ENCODE measurements at places on chromosomes 7 and 10.

DNA sequence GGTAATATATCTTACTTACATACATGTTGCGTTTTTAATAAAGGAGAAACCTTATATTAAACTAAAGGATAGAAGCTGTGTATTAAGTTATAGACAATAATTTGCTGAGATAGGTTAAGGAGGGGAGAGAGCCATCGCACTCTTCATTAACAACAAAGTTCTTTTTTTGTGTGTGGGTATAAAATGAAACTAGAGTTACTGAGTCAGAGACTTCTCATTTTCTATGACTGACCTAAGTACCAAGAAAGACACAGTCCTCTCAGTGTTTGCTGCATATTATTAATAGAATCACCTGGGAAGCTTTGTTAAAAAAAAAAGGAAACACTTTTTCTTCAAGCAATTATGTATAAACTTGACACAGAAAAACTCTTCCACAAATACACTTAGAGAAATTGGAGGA, 31.4 kb downstream of the FEZF1 start:
- no peak for DNase-seq

GRCh38 chr10:13651969-13652720, 65.4 kb downstream of the PRPF18 start:
- DNase-seq: no peak

DNA sequence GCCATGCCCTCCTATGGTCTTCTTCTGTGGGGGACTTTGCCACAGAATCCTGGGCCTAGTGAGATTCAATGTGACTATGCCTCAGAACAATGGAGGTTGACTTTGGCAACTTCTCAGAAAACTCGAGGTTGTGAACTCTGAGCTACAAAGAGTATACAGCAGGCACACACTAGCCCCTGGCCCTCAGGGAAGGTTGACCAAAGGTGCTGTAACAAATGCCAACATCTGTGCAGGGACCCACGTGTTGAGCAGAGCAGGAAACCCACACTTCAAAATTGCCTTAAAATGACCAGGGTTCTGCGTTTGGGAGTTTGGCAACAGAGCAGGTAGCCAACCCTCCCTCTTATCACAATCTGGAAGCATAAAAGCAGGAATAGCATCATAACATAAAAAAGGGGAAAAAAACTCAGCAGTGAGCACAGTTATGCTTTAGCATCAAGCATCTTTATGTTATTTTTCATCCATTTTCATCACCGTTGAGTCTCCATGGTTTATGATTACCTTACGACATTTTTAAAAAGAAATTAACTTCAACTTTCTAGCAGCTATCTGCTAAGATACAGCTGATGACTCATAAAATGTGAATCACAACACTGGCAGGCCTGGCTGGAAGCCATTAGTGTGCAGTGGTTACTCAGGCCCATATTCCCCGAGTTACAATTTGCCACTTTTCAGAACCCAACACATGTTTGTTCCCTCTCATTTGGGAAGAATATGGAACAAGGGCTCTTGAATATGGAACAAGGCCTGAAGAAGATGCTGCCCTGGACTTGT, 11.1 kb downstream of the PRLHR start:
- no peak for DNase-seq

DNA sequence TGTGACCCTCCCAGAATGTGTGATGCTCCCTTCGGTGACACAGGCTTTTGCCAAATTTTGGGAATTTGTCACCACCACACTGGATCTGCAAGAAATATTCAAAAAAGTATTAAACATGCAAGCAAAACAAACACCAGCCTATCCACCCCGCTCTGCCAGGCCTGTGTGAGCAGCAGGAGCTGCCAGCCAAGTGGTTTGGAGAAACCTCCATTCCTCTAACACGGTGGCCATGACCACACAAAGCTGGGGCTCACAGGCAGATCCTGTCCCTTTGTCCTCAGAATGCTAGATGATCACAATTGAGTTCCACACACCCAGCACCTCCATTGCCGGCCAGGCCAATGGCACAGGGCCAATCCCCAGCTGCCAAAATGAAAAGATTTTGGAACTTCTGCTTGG, 261.9 kb upstream of the PPP2R2D start:
- no peak for DNase-seq

DNA sequence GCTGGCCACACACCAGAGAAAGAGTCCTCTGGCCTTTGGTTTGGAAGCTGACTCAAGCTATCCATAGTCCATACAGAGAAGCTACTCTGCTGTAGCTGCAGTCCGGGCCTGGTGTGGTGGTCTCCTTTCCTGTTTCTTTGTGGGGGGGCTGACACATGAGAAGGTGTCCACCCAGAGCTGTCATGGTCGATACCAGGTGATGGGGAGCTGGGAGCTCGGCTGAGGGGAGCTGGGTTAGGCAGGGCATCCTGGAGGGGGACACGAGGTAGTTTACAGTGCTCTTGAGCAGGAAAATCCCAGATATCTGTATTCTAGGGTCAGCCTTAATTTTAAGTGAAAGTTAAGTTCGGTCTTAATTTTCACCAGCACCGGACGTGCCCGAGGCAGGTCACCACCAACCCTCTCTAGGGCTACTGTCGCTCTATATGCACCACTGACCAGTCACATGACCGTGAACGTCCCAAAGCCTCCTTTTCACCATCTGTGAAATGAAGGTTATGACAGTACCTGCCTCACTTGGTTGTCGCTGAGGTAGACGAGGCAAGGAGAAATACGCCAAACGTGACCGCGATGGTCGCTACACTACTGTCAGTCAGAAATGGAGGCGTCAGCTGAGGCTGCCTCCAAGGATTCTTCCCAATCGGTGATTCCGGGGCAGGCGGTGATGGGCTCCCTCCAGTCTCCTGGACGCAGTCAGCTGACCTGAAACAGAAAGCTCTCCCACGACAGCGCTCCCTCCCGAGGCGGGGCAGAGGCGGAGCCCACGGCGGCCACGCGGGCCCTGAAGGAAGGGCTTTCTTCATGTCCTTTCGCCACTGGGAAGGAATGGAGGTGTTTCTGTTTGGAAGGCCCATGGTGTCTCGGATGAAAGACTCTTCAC, 69.4 kb upstream of the SHH start:
- no peak for DNase-seq

- DNase-seq: no peak
Measured at GRCh38 chr10:84665883-84666463, 337.6 kb downstream of the CCSER2 start.

DNA sequence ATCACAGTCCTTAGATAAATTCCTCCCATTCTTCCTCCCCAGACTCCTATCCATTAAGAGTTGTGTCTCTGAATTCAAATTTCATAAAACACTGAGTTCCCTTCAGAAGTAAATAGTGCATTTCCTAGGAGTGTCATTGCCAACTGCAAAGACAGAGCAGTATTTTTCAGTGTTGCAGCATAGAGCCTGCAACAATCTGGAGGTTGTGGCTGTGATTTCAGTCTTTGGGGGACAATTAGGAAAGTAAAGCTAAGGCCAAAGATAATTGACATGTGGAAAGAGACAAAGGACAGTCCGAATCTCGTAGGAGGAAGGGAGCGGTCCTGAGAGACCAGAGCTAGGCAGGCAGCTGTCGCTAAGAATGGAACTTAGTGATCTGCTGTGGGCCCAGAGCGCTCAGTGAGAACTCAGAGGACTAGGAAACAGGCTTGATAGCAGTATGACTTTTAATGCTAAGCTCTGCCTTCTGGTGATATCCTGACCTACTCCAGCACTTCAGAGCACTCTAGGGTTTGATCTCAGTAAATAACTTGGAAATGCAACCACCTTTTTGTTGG, 46.2 kb downstream of the PRPF18 start:
- DNase-seq: no peak

DNA sequence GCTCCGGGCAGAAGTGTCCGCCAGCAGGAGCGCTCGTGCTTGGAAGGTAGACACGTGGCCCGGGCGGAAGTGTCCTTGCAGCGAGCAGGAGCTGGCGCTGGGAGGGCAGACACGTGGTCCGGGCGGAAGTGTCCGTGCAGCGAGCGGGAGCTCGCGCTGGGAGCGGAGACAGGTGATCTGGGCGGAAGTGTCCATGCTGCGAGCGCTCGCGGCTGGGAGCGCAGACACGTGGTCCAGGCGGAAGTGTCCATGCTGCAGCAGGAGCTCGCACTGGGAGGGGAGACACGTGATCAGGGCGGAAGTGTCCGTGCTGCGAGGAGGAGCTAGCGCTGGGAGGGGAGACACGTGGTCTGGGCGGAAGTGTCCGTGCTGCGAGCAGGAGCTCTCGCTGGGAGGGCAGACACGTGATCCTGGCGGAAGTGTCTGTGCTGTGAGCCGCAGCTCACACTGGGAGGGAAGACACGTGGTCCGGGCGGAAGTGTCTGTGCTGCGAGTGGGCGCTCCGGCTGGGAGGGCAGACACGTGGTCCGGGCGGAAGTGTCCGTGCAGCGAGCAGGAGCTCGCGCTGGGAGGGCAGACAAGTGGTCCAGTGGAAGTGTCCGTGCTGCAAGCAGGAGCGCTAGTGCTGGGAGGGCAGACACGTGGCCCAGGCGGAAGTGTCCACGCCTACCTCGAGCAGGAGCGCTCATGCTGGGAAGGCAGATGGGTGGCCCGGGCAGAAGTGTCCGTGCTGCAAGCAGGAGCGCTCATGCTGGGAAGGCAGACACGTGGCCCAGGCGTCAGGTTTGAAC, 41.1 kb upstream of the PRKAR1B start:
- DNase-seq: no peak

GRCh38 chr10:85642421-85643170, 724.0 kb downstream of the GRID1 start:
- no peak for DNase-seq

- DNase-seq: no peak
Measured at GRCh38 chr10:9957351-9957750, 1060.3 kb upstream of the CELF2 start.

- DNase-seq: peak; percentile 34
Measured at GRCh38 chr7:111735661-111736551, 173.6 kb upstream of the IMMP2L start.

GRCh38 chr10:46528171-46528671, 28.2 kb downstream of the GPRIN2 start:
- DNase-seq: no peak

- DNase-seq: no peak
Measured at GRCh38 chr7:122726881-122727280, 24.2 kb upstream of the RNF148 start.

GRCh38 chr10:116141246-116141645, 131.8 kb downstream of the GFRA1 start:
- DNase-seq: no peak

DNA sequence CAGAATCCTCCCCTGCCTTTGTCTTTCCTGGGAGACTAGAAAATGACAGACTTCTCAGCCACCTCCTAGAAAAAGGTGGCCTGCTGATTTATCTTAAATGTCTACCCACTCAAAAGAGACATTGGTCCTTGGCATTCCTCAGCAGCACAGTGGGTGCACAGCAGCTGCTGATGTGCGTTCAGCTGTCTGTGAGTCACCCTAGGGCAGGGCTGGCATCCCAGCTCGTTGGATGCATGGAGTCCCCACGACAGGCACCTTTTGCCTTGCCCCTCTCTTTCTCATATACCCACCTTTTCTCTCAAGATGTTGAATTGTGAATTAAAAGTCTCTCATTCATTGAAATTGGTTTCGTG, 113.0 kb downstream of the DOCK1 start:
- no peak for DNase-seq

DNA sequence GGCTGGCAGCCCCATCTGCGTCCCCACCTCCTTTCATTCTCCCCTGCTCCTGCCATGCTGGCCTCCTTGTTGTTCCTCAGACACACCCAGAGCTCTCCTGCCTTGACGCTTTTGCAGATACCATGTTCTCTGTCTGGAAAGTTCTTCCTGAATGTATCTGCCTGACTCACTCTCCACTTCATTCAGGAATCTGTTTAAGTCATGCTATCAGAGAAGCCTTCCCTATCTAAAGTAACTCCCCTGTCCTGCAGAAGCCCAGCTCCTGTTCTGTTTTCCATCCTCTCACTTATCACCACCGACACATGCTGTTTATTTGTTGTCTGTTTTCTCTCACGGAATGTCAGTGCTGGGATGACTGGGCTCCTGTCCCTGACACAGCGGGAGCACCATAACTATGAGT, 82.0 kb downstream of the AFAP1L2 start:
- DNase-seq: no peak

DNA sequence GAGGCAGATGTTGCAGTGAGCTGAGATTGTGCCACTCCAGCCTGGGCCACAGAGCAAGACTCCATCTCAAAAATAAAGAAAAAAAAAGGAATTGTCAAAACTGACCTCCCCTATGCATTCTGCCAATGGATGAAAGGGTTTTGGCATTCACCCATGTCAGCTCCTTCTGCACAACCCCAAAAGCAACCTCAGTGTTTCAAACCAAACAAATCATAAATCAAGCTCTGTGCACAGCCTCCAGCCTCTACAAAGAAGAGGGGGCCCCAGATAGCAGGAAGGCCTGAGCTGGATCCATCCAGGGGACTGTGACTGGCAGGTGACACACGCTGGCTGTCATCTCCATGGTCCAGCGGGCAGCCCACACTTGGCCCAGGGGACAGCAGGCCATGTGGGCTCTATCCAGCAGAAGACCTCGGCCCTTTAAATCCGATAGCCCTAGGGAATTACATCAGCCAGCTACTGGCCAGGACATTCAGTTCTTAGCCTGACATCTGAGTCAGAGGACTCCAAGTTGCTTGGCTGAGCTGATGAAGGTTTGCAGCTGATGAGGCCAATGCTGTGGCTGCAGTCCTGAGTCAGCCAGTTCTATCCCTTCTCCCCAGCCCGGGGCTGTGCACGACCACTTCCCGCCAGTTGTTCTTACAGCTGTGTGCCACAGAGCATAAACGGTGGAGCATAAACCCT, 52.0 kb upstream of the FIGNL1 start:
- no peak for DNase-seq

GRCh38 chr7:92917230-92917629, 80.9 kb upstream of the CDK6 start:
- DNase-seq: no peak

GRCh38 chr10:12847361-12847975, 154.0 kb downstream of the CCDC3 start:
- DNase-seq: no peak

DNA sequence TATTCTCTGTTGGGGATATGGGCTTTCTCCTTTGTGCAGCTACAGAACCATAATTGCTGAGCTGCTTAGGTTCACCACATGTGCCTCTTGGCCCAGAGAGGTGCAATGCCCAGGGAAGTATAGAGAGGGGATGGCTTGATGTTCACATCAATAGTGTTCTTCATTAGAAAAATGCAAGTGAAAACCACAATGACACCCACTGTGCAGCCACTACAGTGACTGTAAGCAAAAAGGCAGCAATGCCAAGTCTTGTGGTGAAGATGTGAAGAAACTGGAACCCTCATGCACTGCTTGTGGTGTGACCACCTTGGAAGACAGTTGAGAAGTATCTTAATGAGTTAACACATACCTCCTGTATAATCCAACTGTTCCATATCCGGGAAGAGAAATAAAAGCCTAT, 318.9 kb upstream of the ZMIZ1 start:
- DNase-seq: no peak

DNA sequence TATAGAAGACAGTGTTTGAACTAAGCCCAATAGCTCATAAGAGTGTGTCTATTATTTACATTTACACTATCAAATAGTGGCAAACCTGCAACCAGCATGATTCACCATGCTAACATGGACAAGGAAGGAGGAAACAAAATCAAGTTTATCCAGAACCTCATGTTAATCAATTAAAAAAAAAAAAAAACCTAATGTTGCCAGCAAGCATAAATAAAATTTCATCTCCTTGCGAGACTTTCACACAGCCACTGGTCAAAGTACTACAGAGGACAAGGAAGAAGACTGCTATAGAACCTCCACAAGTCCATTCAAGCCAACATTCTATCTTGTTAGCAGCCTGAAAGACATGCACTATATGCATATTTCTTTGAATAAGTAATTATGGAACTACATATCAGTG, 9.7 kb downstream of the TM9SF3 start:
- no peak for DNase-seq

Data from central memory CD4-positive, alpha-beta T cell (primary cell).